ENCODE measurements at places on chromosomes 5 and 9. TPM values are rescaled to one million over a fixed set of nuclear protein-coding genes. Genes with fewer than 3 reads are reported as not detected.
A peak's percentile ranks its signal among the peaks of the same experiment; 100 is the strongest.

DNA sequence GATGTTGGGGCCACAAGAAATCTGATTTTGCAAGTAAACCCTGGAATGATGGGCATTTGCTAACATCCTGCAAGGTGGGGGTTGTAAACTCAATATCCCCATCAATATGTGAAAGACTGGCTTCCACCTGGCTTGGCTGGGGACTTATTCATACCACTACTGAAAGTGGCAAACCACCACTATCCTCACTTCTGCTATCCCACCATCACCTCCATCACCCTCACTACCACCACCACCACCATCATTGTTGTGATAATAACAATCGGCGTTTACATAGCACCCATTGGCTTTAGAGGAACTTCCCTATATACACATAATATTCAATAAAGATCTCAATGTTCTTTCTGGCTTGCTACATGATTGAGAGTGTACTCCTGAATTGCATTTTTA, 224.7 kb upstream of the DAP start:
- no peak overlapping the region for H3K4me3 ChIP-seq
- no peak for DNase-seq
- H3K4me1 ChIP-seq: no peaks in the 10 kb centered on the region
- no peak overlapping the region for H3K27ac ChIP-seq

GRCh38 chr5:177982072-177982727, 13.8 kb downstream of the PROP1 start:
- no peak for DNase-seq
- H3K27ac ChIP-seq: no peak overlapping the region
- H3K27me3 ChIP-seq: peaks cover 7% of the 10 kb centered on the region
- no peaks in the 10 kb centered on the region for H3K36me3 ChIP-seq

DNA sequence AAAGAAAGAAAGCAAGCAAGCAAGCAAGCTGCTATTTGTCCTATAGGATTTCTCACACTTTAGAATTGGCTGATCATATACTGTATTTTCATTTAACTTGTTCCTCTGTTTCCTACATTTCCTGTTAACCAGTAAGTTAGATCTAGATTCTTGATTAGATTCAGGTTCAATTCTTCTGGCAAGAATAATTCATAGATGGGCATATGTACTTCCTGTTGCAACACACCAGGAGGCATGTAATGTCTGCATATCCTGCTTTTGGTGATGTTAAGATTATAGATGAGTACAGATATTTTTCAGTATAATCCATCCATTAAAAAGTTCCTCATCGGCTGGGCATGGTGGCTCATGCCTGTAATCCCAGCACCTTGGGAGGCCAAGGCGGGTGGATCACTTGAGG, 10.8 kb upstream of the KIF27 start:
- no peaks in the 10 kb centered on the region for H3K27me3 ChIP-seq
- no peak overlapping the region for H3K27ac ChIP-seq
- peaks cover 28% of the 10 kb centered on the region for H3K4me1 ChIP-seq
- DNase-seq: no peak

- H3K4me3 ChIP-seq: no peak overlapping the region
- no peaks in the 10 kb centered on the region for H3K4me1 ChIP-seq
- H3K27me3 ChIP-seq: no peaks in the 10 kb centered on the region
Measured at GRCh38 chr9:33065157-33066076, 11.1 kb downstream of the SMU1 start.

GRCh38 chr5:178318382-178318781, 85.8 kb upstream of the PHYKPL start:
- no peak overlapping the region for H3K27ac ChIP-seq
- H3K4me1 ChIP-seq: no peaks in the 10 kb centered on the region
- peak; percentile 25 for DNase-seq
- no peaks in the 10 kb centered on the region for H3K36me3 ChIP-seq
- H3K27me3 ChIP-seq: no peaks in the 10 kb centered on the region

DNA sequence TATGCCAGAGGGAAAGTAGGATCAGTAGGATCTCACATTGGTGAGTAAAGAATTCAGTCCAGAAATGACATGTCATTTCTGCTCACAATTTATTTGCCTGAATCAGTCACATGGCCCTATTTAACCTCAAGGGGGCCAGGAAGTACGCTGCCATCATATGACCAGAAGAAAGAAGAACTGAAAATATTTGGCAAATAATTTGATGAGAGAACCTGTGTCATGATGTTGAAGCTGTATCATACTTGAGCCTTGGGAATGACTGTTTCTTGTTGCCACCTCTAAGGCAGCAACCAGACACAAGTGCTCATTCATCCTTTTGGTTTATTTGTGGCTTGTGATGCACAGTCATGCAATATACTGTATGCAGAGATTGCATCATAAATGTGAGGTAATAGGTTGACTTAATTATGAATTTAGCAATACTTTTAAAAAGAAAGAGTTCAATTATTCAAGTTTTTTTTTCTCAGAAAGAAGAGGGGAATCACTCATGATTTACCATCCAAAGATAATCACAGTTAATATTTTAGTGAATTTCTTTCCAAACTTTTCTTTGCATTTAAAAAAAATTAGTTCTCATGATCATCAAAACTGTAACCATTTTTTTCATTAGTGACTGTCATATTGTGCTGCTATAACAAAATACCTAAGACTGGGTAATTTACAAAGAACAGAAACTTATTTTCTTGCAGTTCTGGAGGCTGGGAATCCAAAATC, 8.2 kb upstream of the ZFYVE16 start:
- no peaks in the 10 kb centered on the region for H3K27me3 ChIP-seq
- peak overlapping the region; percentile 20 for H3K27ac ChIP-seq
- no peak for DNase-seq
- no peaks in the 10 kb centered on the region for H3K4me1 ChIP-seq
- H3K4me3 ChIP-seq: no peak overlapping the region
- H3K36me3 ChIP-seq: no peaks in the 10 kb centered on the region

GRCh38 chr5:180212363-180213255, 3.6 kb upstream of the RASGEF1C start:
- H3K27me3 ChIP-seq: no peaks in the 10 kb centered on the region
- H3K4me3 ChIP-seq: no peak overlapping the region
- H3K36me3 ChIP-seq: no peaks in the 10 kb centered on the region
- H3K4me1 ChIP-seq: no peaks in the 10 kb centered on the region
- no peak overlapping the region for H3K27ac ChIP-seq

GRCh38 chr9:104769655-104770054, 5.7 kb downstream of the NIPSNAP3B start:
- DNase-seq: no peak
- H3K27ac ChIP-seq: peak overlapping the region; percentile 56
- H3K36me3 ChIP-seq: no peaks in the 10 kb centered on the region
- H3K4me3 ChIP-seq: no peak overlapping the region

DNA sequence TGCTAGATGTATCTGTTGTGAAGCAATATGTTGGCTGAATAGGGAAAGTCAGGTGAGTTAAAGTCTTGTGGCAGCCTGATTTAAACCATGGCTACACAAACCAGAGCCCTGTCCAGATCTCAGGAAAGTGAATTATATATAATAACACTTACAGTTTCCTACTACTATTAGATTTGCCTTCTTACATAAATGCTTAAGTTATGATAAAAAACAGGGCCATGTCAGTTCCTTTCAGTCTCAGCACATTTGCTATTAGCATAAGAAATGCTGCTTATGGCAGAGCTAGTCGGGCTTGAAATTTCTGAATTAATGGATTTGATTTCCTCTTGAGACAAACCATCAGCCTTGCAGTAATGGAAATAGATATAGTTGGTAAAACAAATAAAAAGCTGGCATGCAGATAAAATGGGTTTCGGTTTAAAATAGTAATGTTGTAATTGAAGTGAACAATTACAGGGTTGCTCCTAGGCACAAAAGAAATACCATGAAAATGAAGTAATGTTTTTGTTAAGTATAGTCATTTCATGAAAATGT, 664.2 kb upstream of the ZNF608 start:
- H3K27me3 ChIP-seq: no peaks in the 10 kb centered on the region
- DNase-seq: no peak
- peaks cover 24% of the 10 kb centered on the region for H3K4me1 ChIP-seq
- no peaks in the 10 kb centered on the region for H3K36me3 ChIP-seq
- H3K27ac ChIP-seq: no peak overlapping the region

GRCh38 chr9:20427359-20427758, 194.9 kb downstream of the MLLT3 start:
- H3K27me3 ChIP-seq: no peaks in the 10 kb centered on the region
- no peak for DNase-seq
- no peaks in the 10 kb centered on the region for H3K36me3 ChIP-seq

GRCh38 chr9:16074963-16075362, 522.1 kb downstream of the CCDC171 start:
- H3K4me1 ChIP-seq: no peaks in the 10 kb centered on the region
- H3K4me3 ChIP-seq: no peak overlapping the region
- DNase-seq: no peak
- no peaks in the 10 kb centered on the region for H3K27me3 ChIP-seq
- no peaks in the 10 kb centered on the region for H3K36me3 ChIP-seq
- H3K27ac ChIP-seq: no peak overlapping the region

GRCh38 chr5:167923396-167923795, 368.0 kb upstream of the WWC1 start:
- H3K4me3 ChIP-seq: no peak overlapping the region
- H3K36me3 ChIP-seq: no peaks in the 10 kb centered on the region
- no peak for DNase-seq
- H3K4me1 ChIP-seq: no peaks in the 10 kb centered on the region
- no peaks in the 10 kb centered on the region for H3K27me3 ChIP-seq

DNA sequence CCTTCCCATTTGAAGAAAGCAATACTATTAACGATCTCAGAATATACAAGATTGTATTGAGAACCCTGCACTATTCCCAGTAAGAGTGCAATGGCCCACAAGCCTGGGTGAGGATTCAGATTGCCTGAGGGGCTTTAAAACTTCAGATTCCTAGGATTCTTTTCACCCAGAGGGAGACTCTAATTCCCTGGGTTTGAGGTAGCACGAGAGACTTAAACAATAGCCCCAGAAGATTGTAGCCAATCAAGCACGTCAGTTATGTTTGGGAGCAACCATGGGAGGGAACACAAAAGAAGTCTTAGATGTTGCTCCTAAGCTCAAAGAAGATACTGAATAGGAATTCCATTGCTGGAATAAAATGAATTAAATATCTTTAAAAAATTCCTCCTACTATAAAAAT, 17.9 kb downstream of the MRPS27 start:
- no peak overlapping the region for H3K4me3 ChIP-seq
- no peak overlapping the region for H3K27ac ChIP-seq
- peaks cover 4% of the 10 kb centered on the region for H3K4me1 ChIP-seq
- no peaks in the 10 kb centered on the region for H3K27me3 ChIP-seq
- peaks cover 3% of the 10 kb centered on the region for H3K36me3 ChIP-seq

GRCh38 chr9:35729700-35730485, 2.1 kb downstream of the TLN1 start:
- DNase-seq: peak; percentile 73
- H3K4me3 ChIP-seq: peak overlapping the region; percentile 82
- peaks cover 56% of the 10 kb centered on the region for H3K4me1 ChIP-seq
- no peaks in the 10 kb centered on the region for H3K27me3 ChIP-seq
- peaks cover 1% of the 10 kb centered on the region for H3K36me3 ChIP-seq

GRCh38 chr5:3599226-3600105, 3.8 kb downstream of the IRX1 start:
- H3K4me3 ChIP-seq: no peak overlapping the region
- no peaks in the 10 kb centered on the region for H3K4me1 ChIP-seq
- H3K36me3 ChIP-seq: no peaks in the 10 kb centered on the region
- peaks cover 3% of the 10 kb centered on the region for H3K27me3 ChIP-seq

- no peak for DNase-seq
- H3K27ac ChIP-seq: no peak overlapping the region
- no peak overlapping the region for H3K4me3 ChIP-seq
- H3K4me1 ChIP-seq: no peaks in the 10 kb centered on the region
Measured at GRCh38 chr5:96172436-96172835, 210.8 kb upstream of the ELL2 start.

GRCh38 chr9:34998266-34998665, 8.7 kb downstream of the DNAJB5 start:
- no peak overlapping the region for H3K4me3 ChIP-seq
- no peak overlapping the region for H3K27ac ChIP-seq
- H3K4me1 ChIP-seq: peaks cover 52% of the 10 kb centered on the region
- H3K36me3 ChIP-seq: peaks cover 25% of the 10 kb centered on the region
- no peaks in the 10 kb centered on the region for H3K27me3 ChIP-seq

DNA sequence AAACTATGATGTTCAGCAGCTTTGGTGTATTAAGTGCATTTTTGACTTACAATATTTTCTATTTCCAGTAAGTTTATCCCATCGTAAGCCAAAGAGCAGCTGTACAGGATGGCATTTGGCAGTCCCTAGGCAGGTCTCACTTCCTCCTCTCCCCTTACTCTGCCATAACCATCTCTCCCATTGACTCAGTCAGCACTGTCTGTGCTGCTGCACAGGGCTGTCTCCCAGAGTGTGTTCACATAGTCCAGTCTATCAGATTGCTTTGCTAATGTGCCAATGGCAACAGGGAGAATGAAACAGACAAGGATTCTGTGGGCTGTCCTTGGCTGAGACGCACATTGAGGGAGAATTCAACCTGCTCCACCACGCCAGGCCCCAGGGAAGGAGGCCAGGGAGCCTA, 47.0 kb upstream of the CAST start:
- no peaks in the 10 kb centered on the region for H3K27me3 ChIP-seq
- no peak for DNase-seq
- no peaks in the 10 kb centered on the region for H3K36me3 ChIP-seq
- peaks cover 8% of the 10 kb centered on the region for H3K4me1 ChIP-seq

DNA sequence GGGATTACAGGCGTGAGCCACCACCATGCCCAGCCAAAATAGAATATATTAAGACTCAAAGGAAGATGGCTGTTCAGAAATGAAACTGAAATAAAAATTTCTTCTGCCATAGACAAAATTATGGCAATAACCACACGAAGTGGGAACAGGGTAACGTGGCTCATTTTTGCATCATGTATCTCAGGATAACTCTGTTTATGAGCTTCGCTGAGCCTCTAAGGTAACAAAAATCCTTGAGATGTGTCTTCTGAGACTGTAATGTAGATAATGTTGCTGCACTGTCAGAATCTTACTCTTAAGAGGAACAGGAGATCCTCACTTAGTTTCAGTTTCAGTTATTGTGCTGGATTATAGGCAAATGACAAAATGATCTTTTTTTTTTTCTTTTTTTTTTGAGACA, 153.8 kb downstream of the GOLPH3 start:
- H3K36me3 ChIP-seq: no peaks in the 10 kb centered on the region
- no peak overlapping the region for H3K27ac ChIP-seq
- H3K4me1 ChIP-seq: peaks cover 12% of the 10 kb centered on the region
- no peak for DNase-seq
- no peaks in the 10 kb centered on the region for H3K27me3 ChIP-seq

ZDHHC11 gene
- total RNA-seq: 9.4 TPM

REXO4 gene
- 23.8 TPM for total RNA-seq

FGF10 gene
- 0.86 TPM for total RNA-seq

PPP2R2B gene
- total RNA-seq: 0.71 TPM

RPL37 gene
- total RNA-seq: 965 TPM

IRX4 gene
- total RNA-seq: not detected

ENTREP1 gene
- 28.3 TPM for total RNA-seq

ACOT12 gene
- not detected for total RNA-seq

TUSC1 gene
- 6.1 TPM for total RNA-seq

DBH gene
- total RNA-seq: not detected

ZER1 gene
- total RNA-seq: 40.3 TPM

NUDT2 gene
- total RNA-seq: 16.2 TPM

C5orf52 gene
- total RNA-seq: not detected

BTNL9 gene
- total RNA-seq: 22.8 TPM

GGTA1 gene
- total RNA-seq: 7.0 TPM

All from psoas muscle (tissue), 8 donors.